ENCODE measurements at places on chromosomes 4 and X.

- DNase-seq: no peak
These were observed 907.8 kb downstream of the STPG2 start for GRCh38 chr4:97235521-97235920.

DNA sequence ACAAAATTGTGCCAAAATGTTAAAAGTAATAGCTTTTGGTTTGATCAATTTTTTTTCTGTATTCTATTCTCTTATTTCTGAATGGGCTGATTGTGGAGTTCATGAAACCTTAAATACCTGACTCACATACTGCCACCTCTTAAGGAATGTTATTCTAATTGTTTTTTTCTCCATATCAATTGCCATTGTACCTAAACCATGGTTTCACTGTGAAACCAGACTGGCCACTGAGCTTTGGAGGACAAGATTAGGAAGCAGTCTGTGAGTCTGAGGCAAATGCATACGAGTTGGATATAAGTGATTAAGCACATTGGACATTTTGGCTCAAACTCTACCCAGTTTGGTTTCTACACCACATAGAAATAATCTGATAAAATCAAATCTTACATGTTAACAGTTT, 184.0 kb downstream of the IQCM start:
- DNase-seq: no peak

DNA sequence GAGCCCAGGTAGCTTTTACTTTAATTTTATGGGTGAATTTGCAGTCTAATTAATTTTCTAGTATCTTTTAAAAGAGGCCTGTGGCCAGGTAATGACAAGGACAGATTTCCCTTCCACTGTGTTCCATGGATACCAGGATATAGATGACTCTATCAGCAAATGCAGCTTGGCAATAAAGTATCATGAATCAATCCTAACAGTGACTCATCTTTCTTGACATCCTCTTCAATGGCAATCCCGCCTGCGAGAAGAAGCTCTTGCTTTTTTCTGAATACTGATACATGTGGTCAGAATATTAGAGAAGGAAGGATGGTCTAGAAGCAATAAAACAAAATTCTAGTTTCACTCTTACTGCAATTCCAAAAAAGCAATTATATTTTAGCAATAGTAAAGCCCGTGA, 267.8 kb downstream of the DTHD1 start:
- no peak for DNase-seq

DNA sequence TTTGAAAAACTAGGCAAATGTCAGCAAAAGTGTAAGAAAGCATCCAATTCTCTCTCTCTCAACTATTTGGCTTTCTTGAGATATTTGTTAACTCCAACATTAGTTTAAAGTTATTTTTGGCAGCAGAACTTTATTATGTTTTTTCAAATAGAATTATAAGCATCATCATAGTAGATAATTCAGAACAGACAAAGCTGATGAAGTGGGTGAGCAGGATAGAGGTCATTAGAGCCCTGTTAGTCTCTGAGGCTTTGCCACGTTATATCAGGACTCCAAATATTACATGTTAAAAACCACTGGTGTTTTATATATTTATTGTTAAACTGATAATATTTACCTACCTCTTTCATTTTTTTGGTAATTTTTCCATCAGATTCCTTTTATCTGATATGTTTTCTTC, 903.0 kb downstream of the FSTL5 start:
- no peak for DNase-seq

GRCh38 chrX:42432552-42432951, 345.4 kb downstream of the PPP1R2C start:
- DNase-seq: no peak

DNA sequence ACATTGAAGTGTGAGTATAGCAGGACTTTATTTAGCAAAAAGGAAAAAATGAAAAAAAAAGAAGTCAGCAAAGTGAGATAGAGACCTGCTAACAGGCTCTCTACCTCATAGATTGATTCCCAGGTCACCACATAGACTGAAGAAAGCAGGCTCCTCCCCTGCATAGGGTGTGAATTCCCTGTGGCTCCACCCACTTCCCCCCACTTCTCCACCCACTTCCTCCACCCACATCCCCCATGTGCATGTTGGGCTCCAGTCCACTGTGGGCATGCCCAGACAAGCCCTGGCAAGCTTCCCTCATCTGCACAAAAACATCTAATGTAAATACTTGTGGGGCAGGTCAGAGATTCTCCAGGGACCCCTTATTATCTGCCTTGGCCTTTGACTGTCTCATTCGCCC, 97.8 kb downstream of the TMEM47 start:
- no peak for DNase-seq

DNA sequence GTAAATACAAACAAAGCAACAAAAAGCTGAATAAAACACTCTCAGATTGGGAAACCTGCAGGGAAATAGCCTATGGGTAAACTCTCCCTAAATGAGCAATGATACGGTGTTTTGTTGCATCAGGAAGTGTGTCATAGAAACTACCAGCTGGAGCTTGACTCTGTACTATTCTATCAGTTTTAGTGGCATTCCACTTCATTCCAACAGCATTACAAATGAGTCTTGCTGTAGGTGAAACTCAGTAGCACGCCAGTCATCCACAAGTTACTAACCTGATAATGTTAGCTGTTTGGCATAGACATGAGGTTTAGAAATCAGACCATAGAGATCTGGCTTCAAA, 24.9 kb downstream of the FGFBP1 start:
- DNase-seq: no peak

- no peak for DNase-seq
These were observed 126.0 kb downstream of the GLRA3 start for GRCh38 chr4:174702979-174703478.

GRCh38 chr4:57044996-57045395, 65.2 kb downstream of the IGFBP7 start:
- DNase-seq: no peak

GRCh38 chr4:84952776-84953175, 13.7 kb downstream of the WDFY3 start:
- DNase-seq: no peak

- no peak for DNase-seq
These were observed 36.5 kb upstream of the IL15 start for GRCh38 chr4:141599853-141600252.

DNA sequence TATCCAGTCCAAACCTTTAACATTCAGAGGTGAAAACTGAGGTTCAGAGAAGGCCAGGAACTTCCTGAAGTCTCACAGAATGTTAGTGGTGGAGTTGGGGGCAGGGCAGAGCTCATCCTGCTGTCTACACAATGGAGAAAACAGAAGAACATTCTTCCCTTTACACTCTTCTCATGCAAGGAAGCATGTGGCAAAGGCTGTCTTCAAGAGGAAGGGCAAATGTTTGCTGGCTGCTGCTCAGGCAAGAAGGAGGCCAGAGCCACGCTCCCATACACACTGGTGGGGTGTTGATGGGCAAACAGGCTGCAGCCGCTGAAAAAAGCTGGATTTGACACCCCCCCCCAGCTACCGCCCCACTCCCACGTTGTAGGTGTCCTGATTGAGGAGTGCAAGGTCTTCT, 32.5 kb downstream of the HMGB3 start:
- no peak for DNase-seq

- DNase-seq: no peak
These were observed 287.7 kb downstream of the CPXCR1 start for GRCh38 chrX:89034679-89035078.

DNA sequence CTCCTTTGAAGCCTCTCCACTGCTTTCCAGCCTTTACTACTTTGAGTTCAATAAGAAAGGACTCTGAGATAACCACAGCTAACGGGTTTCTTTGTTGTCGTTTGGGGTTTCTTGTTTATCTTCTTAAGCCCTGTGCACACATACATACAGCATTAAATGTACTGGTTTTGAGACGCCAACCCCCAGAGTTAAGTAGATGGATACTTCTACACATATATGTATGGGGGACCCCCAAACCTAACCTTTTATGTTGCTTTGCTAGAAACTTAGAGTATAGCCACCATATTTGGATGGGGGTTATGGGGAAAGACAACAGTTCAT, 697 bp downstream of the CEP135 start:
- no peak for DNase-seq

Measured in stimulated activated CD4-positive, alpha-beta T cell treated with anti-CD3 and anti-CD28 coated beads, TNF-alpha, amount 100 ng/mL, for 24 hours (primary cell).